NCI-H187 treated with DMSO at 0.1 percent for 48 hours (cell line): ENCODE measurements at places on chromosomes 7 and 10.

DNA sequence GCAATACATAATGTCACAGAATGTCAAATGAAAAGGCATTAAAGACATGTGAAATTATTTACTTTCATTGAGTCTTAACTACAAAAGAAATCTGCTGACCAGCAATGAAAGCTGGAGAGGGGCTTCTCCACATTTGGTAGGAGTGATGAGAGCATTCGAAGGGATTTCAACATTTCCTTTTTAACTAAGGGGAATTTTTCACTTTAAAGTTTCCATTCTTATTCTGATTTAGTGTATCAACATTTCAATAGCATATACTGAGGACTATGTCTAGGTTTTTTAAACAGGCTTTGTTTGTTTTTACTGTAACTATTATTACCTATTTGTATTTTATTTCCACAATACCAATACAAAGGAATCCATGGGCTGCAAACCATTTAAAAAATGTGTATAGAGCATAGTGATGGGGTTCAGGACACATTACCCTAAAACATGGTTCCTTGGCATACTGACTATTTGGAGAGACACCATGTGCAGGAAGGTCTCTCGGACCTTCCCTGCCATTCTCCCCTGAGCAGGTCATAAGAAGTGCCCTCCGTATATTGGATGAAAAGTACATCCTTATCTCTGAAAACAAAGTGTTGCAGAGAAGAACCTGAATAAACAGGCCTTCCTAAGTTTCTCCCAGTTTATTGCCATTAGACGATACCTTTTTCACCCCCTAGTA lies 278.7 kb downstream of the DOCK4 start:
- DNase-seq = no peak

DNA sequence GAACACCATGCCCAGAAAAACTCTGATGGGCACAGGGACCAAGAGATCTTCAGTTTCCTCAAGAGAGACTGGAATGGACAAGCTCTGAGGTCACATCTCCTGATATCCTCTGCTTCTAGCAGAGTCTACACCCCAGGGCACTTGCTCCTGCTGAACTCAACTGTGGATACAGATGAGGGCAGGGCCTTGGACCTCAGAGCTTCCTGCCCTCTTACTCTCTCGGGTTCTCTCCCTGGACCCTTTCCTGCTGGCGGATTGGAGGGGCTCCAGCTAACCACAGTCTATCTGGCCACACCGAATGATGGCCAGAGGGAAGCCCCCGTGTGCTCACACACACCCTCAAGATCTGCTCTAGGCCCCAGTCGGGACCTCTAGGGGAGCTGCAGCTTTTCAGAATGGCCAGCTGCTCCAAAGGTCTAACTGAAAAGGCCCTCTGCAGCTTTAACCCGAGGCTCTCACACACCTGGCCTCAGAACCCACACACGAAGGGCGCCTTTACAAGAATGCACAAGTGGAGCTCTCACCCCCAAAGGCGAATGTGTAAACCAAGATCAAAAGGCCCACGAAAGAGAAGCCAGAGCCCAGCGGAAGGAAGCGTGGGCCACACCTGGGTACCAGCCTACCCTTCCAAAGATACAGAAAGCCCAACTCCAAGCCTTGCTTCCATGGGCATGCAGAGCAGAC lies 65.5 kb downstream of the FAM53B start:
- no peak for DNase-seq

- DNase-seq = no peak
Measured at GRCh38 chr7:116365797-116366196, 133.7 kb upstream of the CAV2 start.

GRCh38 chr10:47247148-47248059 lies 52.6 kb upstream of the GDF10 start:
- no peak for DNase-seq

- DNase-seq = no peak
Measured at GRCh38 chr10:110843031-110843430, 28.7 kb upstream of the PDCD4 start.

DNA sequence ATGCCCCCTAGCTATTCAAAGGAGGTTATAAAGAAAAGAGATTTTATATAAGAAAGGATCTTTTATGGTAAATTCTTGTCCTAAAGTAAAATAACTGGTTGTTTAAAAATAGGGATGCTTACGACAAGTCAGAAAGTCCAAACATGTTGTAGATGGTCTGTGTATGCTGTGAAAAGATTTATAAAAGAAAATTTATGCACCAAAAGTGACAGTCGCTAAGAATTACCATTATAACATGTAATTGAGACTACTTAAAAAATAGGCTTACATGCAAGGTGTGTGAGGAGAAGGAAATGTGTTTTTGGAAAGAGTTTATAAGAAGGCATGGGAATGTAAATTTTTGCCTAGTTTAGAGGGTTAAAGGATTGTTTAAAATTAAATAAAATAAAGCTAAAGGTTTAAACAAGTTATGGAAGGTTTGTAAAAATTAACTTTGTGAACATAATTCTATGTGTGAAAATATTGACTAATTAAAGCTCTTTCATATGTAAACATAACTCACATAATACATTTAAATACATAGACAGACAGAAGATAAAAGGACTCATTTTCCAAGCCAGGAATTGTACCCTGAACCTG lies 118.5 kb downstream of the LYZL1 start:
- no peak for DNase-seq

DNA sequence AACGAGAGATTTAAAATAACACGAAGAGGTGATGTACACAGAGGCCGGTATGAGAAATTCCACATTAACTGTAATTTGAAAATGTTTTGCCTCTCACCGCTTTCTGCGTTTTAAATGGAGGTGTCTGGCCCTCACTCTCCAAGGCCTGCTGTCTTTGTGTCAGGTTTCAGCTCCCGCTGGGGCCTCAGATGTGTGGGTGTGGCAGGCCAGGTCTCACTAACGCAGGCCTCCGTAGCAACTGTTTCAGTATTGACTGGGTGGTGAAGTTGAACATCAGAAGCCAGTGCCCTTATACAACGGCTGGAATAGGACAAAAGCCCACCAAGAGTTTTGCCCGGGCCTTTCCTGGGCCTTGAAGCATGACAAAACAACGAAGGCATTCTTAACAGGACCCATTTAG lies 303.1 kb downstream of the ADARB2 start:
- DNase-seq = peak; percentile 60

- DNase-seq = no peak
Measured at GRCh38 chr10:581776-582330, 107.6 kb downstream of the DIP2C start.

DNA sequence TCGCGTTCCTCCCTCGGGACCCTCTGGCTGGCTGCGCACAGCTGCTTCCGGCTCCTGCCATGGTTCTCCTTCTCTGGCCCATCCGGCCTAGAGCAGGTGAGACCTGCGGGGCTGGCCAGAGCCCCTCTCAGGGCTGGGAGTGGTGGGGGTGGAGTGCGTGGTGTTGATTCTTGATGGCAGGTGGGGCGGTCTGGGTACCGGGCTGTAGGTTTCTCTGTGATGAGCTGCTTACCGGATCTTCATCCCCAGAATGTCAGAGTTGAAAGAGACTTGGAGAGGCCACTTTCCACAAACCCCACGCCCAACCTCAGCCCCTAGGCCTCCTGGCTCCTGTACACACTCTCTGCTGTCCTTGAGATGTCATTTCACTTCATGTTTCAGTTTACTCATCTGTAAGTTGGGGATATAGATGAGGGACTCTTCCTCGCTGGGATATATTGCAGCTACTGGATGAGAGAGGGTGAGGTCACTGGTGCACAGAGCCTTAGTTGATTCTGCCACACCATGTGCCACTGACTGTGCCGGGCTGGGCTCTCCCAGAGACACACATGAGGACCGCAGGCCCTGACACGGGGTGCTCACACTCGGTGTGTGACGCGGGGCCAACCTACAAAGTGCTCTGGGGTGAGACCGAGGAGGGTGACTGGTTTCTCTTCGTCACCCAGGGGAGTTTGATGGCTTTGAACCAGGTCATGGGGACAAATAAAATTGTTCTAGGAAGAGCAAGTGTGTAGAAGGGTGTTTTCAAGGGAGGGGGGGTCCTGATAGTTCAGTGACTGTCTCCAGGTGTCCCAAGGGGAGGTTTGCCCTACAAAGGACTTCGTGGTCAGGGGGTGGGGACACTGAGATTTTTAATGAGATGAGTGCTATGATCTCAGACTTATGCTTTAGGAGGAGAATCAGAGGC lies 29.5 kb downstream of the ZNF775 start:
- no peak for DNase-seq

GRCh38 chr7:42625421-42625820 lies 286.4 kb downstream of the C7orf25 start:
- DNase-seq = no peak

- no peak for DNase-seq
Measured at GRCh38 chr10:111093741-111094380, 17.0 kb downstream of the ADRA2A start.

GRCh38 chr7:14045651-14046050 lies 56.2 kb upstream of the ETV1 start:
- DNase-seq = no peak

- DNase-seq = peak; percentile 31
Measured at GRCh38 chr7:16801111-16801542, 3.7 kb downstream of the AGR2 start.

DNA sequence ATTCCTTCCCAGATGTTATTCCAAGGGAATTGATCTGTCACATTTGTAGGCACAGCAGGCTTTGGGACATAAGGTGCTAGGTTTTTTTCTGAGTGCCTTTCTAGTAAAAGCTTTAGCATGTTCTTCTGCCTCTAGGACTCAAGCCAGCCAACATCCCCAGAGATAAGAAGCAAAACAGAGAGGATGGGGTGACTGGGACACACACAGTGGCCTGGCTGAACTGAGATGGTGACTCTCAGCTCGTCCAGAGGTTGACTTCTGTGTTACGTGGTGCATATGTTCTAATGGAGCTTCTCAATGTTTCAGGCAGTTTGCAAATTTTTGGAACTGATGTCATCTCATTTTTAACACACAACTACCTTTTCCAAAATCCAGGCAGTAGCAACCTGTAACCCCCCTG lies 188.1 kb upstream of the CELF2 start:
- DNase-seq = no peak
